ENCODE measurements at places on chromosomes 7 and 10.

GRCh38 chr10:112989826-112990225, 39.8 kb downstream of the TCF7L2 start:
- no peak for DNase-seq

GRCh38 chr7:158732494-158733219, 28.1 kb upstream of the NCAPG2 start:
- DNase-seq, result no peak

DNA sequence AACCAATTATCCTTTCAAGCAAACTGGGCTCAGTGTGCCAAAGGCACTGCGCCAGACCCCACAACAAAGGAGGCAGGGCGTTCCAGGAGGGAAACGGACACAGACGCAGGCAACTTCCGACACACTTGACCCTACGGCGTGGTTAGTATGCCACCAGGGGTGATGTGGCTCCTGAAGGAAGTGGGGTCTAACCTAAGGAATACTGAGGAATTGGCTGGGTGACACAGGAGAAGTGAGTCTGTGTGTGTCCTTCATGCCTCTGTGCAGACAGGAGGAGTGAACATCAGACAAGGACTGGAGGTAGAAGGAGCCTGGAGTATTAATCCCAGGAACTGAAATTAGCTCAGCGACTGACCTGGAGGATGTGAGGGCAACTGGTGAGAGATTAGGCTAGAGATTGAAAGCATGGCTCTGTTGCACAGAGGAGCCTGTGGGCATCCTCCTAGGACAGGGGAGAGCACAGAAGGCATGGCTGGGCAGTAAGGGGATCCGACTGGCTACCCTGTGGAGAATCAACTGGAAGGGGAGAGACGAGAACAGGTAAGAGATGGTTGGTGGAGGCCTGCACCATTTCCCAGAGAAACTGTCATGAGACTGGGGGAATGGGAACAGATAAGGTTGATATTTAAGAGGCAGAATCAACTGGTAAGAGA, 27.8 kb downstream of the GSDME start:
- no peak for DNase-seq

GRCh38 chr7:102821994-102822747, 73.4 kb downstream of the FAM185A start:
- DNase-seq, result peak; percentile 40

- no peak for DNase-seq
These were observed 1.4 kb downstream of the SUPV3L1 start for GRCh38 chr10:69181433-69181832.

- no peak for DNase-seq
These were observed 455.7 kb downstream of the DGKB start for GRCh38 chr7:14446829-14447228.

DNA sequence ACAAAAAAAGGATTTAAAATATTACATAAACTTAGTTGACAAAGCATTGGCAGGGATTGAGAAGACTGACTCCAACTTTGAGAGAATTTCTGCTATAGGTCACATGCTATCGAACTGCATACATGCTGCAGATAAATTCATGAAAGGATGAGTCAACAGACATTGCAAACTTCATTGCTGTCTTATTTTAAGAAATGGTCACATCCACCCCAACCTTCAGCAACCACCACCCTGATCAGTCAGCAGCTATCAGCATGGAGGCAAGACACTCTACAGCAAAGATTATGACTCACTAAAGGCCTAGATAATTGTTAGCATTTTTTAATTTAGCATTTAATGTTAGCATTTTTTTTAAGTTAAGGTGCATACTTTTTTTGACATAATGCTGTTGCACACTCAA, 73.6 kb downstream of the AGK start:
- no peak for DNase-seq

- no peak for DNase-seq
These were observed 282.8 kb downstream of the GPR158 start for GRCh38 chr10:25457552-25457951.

DNA sequence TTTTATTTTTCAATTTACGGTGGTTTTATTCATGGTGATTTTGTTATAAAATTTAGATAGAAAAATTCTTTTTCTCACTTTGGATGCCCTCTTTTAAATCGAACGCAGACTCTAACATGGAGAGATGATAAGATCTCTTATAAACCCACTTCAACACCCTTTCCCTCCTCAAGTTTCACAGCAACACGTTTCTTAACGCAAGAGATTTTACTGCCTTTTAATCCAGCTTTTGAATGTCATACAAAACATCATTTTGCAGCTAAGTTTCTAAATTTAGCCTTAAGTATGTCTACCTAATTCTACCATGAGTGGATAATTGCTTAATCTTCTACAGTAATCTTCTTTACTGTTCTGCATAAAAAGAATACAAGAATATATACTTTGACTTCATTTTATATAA, 70.0 kb downstream of the SEMA3C start:
- no peak for DNase-seq

DNA sequence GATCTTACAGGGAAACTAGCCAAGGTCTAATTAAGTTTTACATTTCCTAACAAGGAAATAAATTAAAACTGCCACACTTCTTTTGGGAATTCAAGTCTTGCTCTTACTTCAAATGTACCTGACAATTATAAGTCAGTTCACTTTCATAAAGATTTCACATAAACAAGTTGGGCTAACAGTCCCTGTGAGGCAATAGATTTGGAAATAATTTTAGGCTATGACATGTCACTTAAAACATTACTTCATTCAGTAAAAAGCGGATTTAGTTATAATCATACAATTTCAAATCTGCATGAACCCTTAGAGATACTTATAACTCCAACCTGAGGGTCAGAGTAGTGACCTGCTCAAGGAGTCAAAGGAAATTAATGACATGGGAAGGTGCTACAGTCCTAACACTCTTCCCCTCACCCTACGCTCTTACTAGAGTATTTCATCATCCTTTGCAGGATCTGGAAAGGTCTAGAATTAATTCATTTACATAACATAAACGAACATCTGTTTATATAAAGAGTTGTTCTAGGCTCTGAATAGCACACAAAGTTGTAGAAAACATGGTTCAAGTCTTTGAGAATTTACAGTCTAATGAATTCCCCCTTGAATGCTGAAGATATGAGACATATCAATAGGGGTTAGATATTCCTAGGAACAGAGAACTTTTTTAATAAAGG, 32.3 kb upstream of the DNAJB12 start:
- DNase-seq, result no peak

DNA sequence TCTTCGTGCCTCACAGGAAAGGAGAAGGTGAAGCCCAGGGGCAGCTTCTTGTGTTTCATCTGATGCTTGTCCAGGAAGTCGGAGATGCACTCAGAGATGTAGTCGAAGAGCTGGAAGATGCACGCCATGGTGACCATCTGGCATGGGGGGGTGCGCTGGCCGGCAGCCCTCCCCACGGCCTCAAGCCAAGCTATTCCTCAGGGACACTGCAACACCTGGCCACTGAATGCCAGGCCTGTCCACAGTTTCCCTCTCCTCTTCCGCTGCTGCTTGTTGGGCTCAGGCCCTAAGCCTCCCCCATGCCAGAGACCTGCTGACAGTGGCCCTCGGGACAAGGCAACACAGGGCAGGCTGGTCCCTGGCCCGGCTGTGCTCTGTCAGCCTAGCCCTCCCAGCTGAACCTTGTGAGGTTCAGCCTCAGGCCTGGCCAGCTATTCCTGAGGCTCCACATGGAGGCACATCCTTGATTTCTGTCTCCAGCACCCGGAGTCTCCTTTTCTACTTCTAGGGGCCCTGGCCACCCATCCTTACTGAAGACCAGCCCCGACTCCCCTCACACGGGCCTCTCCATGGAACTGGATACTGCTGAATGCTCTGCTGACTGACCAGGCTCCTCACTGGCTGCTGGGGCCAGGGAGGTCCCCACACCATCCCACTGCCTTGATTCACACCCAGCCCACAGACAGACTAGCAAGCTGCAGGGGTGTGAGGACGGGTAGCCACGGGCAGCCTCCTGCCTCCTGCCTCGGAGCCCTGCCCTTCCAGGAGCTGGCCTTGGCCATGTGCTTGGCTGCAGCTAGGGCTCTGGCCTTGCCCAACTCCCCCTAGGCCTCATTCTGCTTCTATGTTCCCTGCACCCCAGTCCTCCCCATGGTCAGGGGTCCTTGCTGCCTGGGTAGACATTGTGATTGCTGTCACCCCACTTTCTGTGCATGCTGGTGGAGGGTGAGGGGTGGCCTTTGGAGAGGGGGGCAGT, 10.1 kb upstream of the MYL7 start:
- DNase-seq, result no peak

GRCh38 chr10:35574924-35575352, 30.2 kb upstream of the GJD4 start:
- no peak for DNase-seq

DNA sequence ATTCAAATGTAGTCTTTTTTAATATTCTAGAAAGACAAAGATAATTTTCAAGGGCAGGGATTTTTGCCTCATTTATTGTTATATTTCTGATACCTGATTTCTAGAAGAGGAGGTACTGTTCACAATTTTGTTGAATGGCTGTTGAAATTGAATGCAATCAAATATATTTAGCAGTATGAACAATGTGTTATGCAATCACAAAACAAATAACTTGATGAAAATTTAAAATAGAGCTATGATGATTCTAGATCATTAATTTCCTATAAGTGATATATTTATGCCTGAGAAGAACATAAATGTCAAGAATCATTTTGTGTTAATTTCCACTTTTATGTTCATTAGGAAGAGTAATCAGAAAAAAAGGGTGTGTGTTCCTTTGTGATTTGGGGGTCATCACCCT, 114.6 kb upstream of the CNTNAP2 start:
- no peak for DNase-seq

GRCh38 chr7:43600056-43600455, 17.1 kb downstream of the STK17A start:
- no peak for DNase-seq

DNA sequence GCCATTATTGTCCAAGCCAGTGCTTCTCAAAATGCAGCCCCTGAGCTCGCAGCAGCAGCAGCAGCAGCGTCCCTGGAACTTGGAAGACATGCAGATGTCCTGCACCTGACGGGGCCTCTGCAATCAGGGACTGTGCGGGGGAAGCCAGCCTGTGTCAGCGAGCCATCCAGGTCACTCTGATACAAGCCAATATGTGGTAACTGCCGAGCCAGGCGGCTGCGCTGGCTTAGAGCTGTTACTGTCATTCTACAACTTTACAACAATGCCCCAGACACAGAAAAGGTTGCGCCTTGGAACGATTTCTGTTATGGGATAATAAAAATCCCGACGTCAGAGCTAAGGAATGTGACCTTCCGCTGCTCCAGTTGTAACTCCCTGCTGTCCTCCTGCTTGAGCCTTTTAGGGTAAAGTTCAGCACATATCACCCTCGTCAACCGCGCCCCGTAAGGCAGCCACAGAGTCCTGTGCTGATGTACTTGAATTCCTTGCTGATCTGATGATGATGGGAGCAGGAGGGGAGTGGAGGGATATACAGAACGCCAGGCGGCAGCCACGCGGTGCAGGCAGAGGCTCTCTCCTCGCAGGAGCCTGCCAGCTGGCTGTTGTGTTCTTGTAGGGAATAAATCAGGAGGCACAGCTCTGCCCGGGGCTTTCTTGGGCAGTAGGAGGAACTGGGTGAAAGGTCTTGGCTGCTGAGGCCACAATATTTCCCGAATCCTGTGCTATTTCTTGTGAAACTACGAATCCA, 20.0 kb upstream of the CRYGN start:
- peak; percentile 78 for DNase-seq

- peak; percentile 55 for DNase-seq
These were observed 66.2 kb downstream of the SORCS1 start for GRCh38 chr10:107098326-107098725.

- no peak for DNase-seq
These were observed 62.9 kb downstream of the STK17A start for GRCh38 chr7:43645699-43646226.

GRCh38 chr10:7397049-7398035, 13.5 kb downstream of the SFMBT2 start:
- DNase-seq, result peak; percentile 29

- DNase-seq, result no peak
These were observed 6.0 kb upstream of the SHH start for GRCh38 chr7:155818154-155818819.

DNA sequence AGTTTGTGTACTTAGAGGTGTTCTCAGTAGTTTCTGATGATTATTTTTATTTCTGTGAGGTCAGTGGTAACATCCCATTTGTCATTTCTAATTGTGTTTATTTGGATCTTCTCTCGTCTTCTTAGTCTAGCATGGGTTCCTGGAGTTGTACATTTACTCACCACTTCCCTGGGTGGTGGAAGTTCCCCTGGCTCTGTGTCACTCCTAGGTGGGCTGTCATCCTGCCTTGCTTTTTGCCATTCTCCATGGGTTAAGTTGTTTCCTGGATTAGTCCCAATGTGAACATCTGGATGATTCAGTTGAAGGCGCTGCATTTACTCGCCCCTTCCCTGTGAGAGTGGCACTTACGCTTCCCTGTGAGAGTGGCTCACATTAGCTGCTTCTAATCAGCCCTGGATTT, 48.2 kb downstream of the GSAP start:
- DNase-seq, result no peak

DNA sequence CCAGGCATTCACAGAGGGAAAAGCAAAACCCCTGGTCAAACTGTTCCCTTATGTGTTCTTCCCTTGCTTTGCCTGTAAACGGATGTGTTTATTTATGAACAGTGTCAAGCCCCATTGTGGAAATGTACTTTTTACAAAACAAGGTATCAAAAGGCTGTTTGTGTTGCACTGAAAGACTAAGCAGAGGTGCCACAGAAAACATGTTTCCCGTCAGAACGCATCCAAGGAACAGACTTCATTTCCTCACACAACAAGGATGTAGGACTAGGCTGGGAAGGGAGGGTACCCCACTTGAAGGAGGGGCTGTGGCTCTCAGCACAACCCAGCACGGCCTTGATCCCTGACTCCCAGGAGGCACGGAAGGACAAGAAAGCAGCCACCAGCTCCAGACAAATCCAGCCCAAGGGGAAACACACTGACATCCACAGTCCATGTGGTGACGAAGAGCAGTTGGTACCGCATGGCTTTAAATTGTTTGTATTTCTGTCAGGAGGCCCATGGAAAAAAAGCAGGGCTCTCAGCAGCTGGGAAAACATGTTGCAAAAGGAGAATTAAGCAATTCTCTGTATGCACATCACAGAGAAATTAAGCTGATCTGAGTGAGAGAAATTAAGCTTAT, 85.6 kb downstream of the RNF216 start:
- no peak for DNase-seq

- DNase-seq, result no peak
These were observed 354.0 kb downstream of the PHF14 start for GRCh38 chr7:11327633-11328032.

- DNase-seq, result no peak
These were observed 201.7 kb downstream of the BUB3 start for GRCh38 chr10:123355748-123356481.

- DNase-seq, result no peak
These were observed 9.1 kb downstream of the CELF2 start for GRCh38 chr10:11026773-11027172.

GRCh38 chr10:71045204-71045809, 156.9 kb upstream of the PCBD1 start:
- no peak for DNase-seq

- DNase-seq, result peak; percentile 25
These were observed at the start of gene CPXM2 for GRCh38 chr10:123891144-123892071. TSS of gene CPXM2 (minus strand) at chr10:123891807. CDS start at chr10:123891659, 148 bp downstream.

Data from foreskin melanocyte (primary cell).